NCI-H1105 (cell line): ENCODE measurements at places on chromosomes 3 and 15.

DNA sequence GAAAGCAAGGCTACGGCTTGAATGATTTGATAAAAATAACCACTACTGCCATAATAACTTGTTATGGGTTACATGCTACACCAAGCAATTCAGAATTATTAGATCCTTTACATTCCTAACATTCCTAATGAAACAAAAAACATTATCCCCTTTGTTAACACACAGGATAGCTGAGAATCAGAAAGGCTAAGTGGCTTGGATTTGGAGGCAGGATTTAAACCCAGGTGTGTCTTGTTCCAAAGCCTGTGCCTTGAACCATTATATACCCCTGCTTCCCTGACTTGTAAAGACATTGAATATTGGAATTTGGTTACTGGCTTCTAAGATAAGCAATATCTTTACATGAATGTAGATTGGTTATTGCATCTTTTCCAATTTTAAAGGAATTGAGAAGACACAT is 417.1 kb upstream of the GOLIM4 start:
- DNase-seq: no peak

GRCh38 chr3:128438488-128439072 is 28.1 kb downstream of the DNAJB8 start:
- no peak for DNase-seq

GRCh38 chr3:158683230-158683962 is 10.9 kb upstream of the LXN start:
- no peak for DNase-seq

- no peak for DNase-seq
These were observed 4.5 kb upstream of the CLN6 start for GRCh38 chr15:68234060-68234459.

DNA sequence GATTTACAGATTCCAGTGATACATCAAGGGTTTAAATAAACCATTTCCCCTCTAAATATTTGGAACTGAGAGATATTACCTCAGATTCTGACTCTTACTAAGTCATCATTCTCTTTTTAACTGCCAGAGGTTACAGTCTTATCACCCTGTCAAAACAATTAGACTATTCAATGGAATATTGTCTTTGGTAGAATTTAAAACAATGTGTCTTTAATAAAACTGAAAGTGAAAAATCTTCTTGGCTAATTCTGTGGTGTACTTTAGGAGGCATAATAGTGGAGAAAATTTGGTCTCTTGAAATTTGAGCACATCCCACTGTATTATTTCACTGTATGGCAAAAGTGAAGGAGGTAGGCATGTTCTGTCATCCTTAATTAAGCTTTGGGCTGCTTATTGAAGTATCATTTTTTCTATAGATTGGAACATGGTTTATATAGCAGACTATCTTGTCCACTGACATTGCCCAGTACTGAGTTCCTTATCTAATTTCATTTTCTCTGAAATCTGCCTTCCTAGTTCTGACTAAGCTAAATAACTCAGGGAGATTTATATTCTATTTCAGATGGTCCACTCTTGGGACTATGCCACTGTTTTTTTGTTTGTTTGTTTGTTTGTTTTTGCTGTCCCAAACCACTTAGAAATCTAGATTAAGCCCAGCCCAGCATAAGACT is 48.0 kb upstream of the UTS2B start:
- no peak for DNase-seq

DNA sequence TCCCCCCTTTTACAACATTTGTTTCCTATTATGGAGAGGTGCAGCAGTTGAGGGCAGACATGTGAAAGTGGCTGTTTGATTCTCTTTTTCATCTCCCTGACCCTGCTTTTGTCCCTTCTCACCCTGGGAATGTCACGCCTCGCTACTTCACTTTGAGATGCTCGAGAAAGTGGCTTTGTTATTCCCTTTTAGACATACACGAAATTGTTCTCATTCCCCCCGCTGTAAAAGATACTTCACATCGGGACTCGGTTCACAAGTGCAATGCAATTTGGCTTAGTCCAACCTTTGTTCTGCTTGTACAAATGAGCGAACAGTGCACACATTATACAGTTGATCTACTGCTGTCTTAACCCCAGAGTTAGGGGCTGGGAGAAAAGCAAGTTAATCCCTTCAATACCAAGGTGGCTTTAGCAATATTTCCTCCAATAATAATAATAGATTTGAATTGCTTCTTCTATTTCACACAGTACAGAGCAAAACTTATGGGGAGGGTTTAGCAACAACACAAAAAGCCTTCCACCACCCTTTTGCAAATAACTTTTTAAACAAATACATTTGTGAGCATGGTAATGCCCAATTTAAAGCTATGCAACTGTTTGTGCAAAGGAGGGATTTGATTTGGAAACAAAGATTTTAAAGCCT is 5.7 kb upstream of the FOXB1 start:
- DNase-seq: no peak

DNA sequence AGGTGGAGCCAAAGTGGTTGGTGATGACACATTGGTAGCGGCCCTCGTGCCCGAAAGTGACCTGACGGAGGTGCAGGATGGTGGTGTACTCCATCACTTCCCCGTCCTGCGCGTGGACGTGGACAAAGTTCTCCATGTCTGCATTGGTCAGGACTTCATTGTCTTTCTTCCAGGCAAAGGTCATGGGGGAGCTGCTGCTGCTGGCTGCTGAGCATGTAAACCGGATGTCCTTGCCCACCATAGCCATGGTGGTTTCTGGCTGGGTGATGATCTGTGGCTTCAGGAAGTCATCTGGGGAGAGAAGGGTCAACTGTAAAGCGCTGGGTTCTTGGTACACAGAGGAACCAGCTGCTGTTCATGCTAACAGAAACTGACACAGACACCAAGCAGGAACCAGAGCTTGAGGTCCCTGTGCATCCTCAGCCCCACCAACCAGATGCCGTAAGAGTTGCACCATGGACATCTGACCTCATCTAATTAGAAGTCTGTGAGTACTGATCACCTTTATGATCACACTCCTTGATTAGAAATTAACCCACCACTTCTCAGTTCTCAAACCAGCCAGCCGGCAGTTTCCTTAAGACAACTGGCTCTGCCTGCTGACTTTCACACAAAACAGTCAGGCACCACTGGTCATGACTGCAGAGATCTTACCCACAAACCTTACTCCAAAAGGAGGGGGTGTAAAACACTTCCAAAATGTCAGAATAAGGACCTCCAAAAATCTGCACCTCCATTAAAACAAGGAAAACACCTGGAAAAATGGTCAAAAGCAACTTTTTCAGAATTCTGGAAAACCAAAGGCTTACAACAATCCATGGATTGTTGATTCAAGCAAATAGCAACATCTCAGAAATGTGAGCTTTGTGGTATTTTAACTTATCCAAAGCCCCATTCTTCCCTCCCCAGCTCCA is 114.6 kb downstream of the LRIG1 start:
- no peak for DNase-seq

GRCh38 chr3:144332868-144333267 is 361.2 kb downstream of the DIPK2A start:
- DNase-seq: no peak

GRCh38 chr15:58886921-58887320 is 46.6 kb downstream of the SLTM start:
- no peak for DNase-seq

- DNase-seq: no peak
These were observed 161.8 kb upstream of the IQSEC1 start for GRCh38 chr3:13235079-13235478.

DNA sequence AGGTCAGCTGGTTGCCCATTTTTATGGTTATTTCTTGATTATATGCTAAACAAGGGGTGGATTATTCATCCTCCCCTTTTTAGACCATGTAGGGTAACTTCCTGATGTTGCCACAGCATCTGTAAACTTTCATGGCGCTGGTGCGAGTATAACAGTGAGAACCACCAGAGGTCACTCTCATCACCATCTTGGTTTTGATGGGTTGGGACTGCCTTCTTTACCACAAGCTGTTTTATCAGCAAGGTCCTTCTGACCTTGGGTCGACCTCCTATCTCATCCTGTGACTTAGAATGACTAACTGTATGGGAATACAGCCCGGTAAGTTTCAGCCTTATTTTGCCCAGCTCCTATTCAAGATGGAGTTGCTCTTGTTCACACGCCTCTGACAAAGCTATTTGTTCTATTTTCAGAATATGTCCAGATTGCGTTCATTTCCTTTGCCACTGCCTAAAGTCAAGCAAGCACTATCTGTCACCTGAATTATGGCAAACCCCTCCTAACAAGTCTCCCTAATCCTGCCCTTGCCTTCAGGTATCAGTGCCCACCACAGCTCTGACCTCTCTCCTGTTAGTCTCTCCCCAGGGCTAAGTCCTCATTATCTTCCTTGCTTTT is 308.5 kb downstream of the ROBO2 start:
- no peak for DNase-seq

DNA sequence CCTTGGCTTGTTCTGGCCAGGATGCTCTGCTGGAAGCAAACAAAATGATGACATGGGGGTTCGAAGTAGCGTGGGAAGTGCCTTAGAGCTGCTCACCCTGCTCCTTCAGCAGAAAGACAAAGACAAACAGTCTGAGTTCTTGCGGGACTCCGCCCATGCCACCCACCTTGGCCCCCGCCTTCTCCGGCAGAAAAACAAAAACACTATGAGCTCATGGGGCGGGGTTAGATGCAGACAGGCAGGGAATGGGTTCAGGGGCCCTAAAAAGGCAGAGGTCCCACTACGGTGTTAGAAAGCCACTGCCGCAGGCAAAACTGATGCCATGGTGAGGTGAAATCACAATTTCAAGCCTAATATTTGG is 9.7 kb upstream of the NCKIPSD start:
- no peak for DNase-seq

DNA sequence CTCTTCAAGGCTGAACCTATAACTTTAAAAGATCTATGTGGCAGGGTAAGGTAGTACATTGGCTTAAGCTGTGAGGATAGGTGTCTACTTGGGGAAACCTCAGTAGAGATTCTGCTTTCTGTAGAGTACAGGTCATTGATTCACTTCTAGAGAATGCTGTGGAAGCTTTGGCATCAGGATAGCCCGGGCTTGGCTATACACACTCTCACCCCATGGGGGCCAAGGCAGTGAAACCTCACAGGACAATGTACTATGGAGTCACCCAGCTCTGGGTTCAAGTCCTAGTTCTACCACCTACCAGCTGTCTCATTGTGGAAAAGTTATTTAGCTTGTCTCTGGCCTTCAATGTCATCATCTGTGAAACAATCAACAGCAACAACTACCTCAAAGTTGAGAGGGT is 9.0 kb downstream of the MTFMT start:
- DNase-seq: no peak

DNA sequence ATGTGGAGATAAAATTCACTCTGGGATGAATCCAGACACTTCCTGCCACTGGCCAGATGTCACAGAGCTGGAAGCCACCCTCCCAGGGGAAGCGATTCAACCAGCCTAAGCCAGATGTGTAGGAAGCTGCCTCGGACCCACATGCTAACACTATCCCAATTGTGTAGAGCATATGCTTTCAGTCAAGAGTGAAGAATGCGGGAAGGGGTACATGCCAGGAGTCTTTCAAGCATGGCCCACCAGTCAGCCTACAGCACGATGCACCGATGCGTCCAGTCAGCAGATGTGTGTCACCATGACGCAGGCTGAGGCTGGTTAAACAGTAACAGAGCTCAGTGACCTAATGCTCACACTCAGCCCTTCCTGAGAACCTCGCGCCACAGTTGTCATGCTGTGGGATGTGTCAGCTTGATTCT is 38.8 kb upstream of the BNC1 start:
- DNase-seq: no peak

DNA sequence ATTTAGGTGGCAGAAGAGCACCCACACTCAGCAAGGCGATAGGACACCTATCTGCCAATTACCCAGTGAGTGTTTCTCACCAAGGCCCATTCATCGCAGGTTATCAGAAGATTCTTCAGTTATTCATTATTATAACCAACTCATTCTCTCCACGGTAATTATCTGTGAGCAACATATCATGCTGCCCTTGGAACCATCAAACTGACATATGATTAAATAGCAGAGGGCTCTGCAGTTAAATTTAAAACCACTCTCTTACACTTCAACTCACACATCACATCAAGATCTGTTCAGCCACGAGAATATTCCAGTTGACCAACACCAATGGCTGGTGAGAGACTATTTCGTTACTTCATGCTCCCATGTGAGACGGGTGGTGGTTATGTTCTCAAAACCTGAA is 489.3 kb downstream of the ERC2 start:
- no peak for DNase-seq

- no peak for DNase-seq
These were observed 451.9 kb downstream of the FOXP1 start for GRCh38 chr3:71131375-71132314.

DNA sequence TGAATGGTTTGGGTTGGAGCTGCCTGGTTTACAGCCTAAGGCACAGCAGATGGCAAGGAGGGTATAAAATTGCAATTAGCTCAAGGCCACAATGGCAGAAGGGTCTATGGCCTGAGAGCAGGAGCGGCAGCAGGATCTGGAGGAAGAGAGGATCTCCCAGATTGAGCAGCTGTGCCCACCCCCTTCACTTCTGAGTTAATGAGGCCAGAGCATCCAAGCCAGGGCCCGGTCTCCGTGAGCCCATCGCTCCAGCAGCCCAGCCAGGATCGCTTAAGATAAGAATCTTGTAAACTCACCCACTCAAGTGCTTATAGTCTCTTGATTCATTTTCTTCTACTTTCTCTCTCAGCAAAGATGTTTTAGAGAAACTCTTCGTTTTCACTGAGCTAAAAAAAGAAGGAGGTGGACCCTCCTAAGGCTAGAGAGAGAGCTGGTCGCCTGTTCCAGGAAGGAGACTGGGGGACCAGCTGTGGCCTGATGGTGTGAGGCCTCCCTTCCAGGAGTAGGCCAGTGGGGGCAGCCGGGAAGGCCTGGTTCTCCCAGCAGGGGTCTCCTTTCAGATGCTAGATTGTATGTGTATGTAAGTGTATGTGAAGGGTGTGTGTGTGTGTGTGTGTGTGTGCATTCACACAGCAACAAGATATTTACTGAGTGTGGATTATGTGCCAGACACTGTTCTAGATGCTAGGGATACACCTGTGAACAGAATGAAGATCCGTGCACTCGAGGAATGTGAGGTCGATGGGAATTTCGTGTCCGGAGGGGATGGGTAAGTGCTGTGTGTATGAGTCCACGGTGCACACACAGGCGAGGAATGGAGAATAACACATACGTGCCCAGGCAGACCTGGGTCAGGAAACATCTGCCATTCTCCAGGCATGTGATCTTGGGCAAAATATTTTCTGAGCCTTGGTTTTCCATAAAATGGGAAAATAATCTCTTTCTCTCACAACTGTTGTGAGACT is 18.6 kb downstream of the MAGEF1 start:
- DNase-seq: no peak

DNA sequence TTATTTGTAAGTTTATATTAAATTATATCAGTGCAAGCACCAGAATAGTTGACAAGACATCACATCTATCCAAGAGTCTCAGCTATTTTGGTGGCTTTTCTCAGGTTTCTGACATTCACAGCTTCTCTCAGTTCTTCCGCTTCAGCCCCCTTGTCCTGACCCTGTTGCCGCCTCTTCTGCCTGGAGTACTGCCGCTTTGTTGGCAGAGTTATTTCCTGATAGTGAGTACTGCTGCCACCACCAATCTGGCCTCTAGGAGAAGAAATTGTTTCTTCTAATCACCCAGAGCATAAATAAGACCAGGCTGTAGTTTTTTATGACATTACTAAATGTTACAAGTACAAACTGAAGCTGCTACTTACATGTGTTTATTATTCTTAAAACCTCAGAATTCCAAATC is 470.1 kb downstream of the NSUN3 start:
- DNase-seq: no peak
